Cerebellar nuclear complex (tissue), 1 donor: ENCODE measurements at places on chromosomes 5 and 9.

- no peak for DNase-seq
Observed at GRCh38 chr5:68953231-68953874, 140.5 kb upstream of the SLC30A5 start.

DNA sequence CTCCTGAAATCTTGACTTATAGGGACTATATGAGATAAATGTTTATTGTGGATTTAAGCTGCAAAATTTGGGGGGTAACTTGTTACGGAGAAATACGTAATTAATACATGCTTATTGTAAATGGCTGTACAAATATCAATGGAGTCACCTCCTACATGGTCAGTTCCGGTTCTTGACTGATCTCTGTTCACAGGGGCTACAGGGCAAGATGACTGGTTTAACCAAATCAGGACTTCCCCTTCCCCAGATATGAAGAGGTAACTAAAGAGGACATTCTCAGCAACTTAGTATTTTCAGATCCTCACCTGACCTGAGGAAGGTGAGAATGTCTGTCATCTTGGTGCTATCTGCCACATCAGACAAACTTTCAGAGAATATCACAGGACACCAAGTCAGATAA lies 54.7 kb downstream of the PTCD2 start:
- DNase-seq, result no peak

DNA sequence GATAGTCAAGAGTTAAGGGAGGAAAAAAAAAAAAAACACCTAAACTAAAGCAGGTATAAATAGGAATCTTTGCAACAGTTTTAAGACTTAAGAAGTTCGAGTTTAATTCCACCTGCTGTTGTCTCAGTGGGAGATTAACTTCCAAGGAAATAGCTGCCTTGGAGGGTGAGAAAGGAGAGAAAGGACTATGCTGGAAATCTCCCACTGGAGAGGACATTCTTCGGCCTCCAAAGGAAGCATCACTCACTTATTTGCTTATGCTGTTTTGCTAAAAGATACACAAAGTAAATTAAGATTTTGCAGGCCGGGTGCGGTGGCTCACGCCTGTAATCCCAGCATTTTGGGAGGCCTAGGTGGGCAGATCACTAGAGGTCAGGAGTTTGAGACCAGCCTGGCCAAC lies 317.9 kb upstream of the MPDZ start:
- no peak for DNase-seq

DNA sequence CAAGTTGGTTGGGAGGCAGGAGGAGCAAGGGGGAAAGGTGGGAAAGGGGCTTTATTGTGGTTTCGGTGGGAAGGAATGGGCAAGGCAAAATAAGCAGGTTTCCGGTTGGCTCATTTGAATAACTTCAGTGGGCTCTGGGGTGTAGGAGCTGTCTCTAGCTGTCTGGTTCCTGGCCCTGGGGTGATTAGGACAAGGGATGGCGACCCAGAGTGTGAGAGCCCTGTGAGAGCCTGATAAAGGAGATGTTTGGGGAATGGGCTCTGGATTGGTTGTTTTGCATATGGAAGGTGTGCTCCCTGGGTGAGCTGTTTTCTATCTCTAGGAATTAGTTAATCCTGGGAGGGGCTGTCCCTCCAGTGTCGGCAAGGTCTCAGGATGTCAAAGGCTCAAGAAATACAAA lies 15.4 kb downstream of the ANKRD34B start:
- DNase-seq, result no peak

DNA sequence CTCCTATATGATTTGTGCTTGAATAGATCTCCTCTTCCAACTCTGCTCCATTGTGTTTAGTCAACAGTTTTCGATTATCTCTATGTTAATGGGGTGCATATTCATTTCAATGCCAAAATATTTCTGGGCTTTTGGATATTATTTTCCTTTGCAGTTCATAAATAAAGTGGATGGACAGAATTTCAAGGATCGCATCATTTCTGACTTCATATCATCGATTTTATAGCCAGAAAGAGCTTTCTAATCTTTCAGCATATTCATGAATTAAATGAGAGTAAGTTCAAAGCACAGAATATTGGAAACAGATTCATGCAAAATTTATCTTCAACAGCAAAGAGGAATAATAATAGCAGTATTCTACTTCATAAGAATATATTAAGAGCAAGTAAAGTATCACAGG lies 60.0 kb upstream of the MINAR2 start:
- no peak for DNase-seq

- no peak for DNase-seq
Observed at GRCh38 chr5:80481019-80481893, 6.6 kb upstream of the FAM151B start.

DNA sequence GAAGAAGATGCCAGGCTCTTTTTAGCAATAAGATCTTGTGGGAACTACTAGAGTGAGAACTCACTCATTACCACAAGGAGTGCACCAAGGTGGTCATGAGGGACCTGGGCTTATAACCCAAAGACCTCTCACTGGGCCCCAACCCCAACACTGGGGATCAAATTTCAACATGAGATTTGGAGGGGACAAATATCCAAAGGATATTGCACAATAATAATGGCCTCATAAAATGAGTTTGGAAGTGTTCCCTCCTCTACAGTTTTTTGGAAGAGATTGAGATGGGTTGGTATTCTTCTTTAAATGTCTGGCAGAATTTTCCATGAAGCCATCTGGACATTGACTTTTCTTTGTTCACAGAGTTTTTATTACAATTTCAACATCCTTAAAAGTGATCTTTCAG lies 38.0 kb upstream of the FAM120A start:
- DNase-seq, result no peak

- no peak for DNase-seq
Observed at GRCh38 chr9:79028101-79028500, 543.7 kb upstream of the TLE4 start.

- DNase-seq, result no peak
Observed at GRCh38 chr5:57335092-57335660, 147.4 kb downstream of the ACTBL2 start.

- no peak for DNase-seq
Observed at GRCh38 chr5:151952238-151952637, 27.6 kb upstream of the GLRA1 start.

- no peak for DNase-seq
Observed at GRCh38 chr9:21268347-21268657, 28.5 kb upstream of the IFNA14 start.

DNA sequence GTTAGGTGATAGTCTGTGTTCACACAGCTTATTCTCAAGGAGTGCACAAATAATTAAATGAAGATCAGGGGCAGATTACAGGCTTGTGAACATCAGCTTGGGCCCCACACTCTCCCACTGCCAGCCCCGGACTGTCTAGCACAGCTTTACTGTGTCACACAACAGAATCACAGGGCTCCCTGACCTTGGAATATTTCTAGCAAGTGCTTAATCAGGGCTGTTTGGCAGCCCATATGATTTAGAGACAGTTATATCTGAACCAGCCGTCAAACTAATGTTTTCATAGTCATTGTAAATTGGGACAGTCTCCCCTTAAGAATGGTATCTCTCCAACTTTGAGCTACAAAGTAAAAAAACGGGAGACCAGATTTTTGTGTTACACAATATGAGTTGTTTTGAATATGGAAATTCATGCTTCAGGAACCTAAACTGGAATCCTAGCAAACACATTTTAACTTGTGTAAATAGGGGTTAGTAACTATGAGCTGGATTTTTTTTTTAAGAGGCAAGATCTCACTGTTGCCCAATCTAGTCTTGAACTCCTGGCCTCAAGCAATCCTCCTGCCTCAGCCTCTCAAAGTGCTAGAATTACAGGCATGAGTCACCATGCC lies 517.6 kb downstream of the BNC2 start:
- DNase-seq, result no peak

- no peak for DNase-seq
Observed at GRCh38 chr5:137621861-137622823, 113.7 kb downstream of the KLHL3 start.

DNA sequence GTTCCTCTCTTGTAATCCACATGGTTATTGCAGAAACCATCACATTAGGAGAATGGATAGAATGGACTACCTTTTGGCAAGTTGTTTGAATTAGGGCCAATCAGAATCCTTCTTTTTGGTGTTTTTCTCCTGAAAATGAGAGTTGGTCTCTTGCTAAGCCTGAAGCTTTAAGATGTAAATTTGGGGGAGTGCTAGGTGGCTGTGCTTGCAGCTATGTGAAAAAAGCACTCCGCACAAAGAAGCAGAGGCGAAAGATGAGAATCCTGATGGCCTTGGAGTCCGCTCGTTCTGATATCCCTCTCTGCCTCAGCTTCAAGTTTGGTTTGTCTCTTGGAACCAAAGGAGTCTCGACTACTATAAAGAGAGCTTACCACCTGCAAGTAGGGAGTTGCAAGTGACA lies 63.6 kb downstream of the INIP start:
- no peak for DNase-seq

GRCh38 chr5:168867241-168867640 lies 288.1 kb upstream of the PANK3 start:
- no peak for DNase-seq

- DNase-seq, result no peak
Observed at GRCh38 chr5:5014586-5015235, 125.4 kb upstream of the ADAMTS16 start.

DNA sequence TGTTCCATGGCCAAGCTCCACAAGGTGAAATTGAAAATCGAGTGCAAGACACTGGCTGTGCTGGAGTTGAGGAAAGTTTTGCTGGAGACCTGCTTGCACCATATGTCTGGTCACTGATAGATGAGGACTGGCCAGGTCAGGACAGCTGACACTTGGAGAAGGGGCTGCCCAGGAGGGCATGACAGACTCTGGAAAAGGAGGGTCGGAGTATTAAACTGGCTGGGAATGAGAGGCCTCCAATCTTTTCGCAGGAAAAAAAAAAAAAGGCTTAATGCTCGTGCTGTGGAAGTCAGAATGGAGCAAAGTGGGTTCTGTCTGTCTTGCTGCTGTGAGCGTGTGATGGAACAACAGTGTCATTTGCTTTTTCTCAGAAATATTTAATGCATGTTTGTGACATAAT lies 5.5 kb downstream of the TENT4A start:
- DNase-seq, result no peak

DNA sequence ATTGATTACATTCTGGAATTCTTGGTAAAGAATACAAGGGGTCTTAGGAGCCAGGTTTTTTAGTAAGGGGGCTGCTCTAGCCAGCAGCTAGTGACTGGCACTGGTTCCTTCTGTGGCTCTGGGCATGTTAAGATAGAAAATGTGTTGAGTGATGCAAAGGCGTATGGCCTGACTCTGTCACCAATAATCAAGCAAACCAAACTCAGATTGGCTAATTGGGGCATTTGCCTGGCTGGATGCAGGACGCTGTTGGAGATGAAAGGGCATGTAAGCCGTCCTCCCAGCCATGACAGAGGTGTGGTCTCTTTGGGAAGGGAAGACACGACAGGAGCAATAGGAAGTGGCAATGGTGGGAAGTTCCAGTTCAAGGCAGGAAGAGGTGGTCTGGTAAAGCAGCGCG lies 87.6 kb upstream of the CTSL start:
- no peak for DNase-seq

GRCh38 chr9:98383758-98384157 lies 128.3 kb upstream of the TBC1D2 start:
- no peak for DNase-seq

- no peak for DNase-seq
Observed at GRCh38 chr5:12947379-12947778, 997.1 kb downstream of the DNAH5 start.

DNA sequence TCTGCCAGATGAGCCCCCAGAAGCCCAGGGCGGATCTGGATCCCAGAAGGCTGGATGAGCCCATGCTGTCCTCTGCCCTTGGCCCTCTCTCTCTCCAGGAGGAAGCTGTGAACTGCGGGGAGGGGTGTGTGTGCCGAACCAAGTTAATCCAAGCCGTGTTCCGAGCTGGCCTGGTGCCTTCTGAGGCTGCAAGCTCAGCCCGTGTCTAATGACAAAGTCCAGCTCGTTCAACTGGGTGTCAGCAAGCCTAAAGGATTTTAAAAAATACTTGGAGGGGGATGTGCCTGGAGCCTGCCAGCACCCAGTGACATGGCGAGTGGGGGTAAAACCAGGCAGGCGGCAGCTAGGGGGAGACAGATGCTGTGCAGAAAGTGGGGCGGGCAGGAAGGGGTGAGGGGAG lies 8.0 kb downstream of the STC2 start:
- no peak for DNase-seq

GRCh38 chr9:87282538-87282937 lies 215.1 kb upstream of the DAPK1 start:
- DNase-seq, result no peak

GRCh38 chr9:33170464-33171415 lies 3.6 kb upstream of the B4GALT1 start:
- no peak for DNase-seq

GRCh38 chr5:38202741-38203140 lies 55.6 kb upstream of the EGFLAM start:
- DNase-seq, result no peak

- DNase-seq, result no peak
Observed at GRCh38 chr9:28747351-28747985, 1174.2 kb upstream of the C9orf72 start.

- DNase-seq, result no peak
Observed at GRCh38 chr9:87199278-87199677, 252.0 kb upstream of the GAS1 start.

GRCh38 chr9:2291980-2292704 lies 277.0 kb downstream of the SMARCA2 start:
- DNase-seq, result no peak

DNA sequence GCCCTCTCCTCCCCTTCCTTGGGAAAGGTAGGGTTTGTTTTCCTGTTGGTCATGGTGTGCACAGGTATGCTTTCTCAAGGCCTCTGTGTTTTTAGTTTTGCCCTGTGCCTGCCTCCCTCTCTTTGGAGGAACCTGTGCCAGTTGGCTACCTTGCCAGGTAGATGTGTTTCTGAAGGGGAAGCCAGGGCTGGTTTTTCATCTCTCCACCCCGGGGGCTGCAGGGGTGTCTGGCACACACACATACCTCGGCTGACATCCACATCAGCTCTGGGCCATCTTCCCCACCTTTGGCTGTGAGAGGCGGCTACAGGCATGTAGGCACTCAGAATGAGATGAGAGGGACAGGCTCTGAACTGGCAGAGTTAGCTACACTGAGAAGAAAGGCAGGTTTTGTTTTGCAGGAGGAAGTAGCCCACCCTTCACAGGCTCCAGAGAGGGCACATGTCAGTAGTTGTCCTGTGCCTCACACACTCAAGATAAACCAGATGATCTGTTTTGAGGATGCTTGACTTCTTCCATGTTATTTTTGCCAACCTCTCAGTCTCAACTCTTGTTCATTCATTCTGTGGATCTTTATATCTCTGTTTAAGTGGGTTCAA lies 9.7 kb downstream of the RGMB start:
- DNase-seq, result no peak

- no peak for DNase-seq
Observed at GRCh38 chr5:32961059-32961415, 249.9 kb downstream of the NPR3 start.
